IPS-NIHi11 (cell line): ENCODE measurements at places on chromosomes 4 and X.

GRCh38 chr4:183053681-183054080, 45.4 kb upstream of the WWC2 start:
- DNase-seq, result no peak

GRCh38 chrX:21831496-21831895, 7.9 kb upstream of the MBTPS2 start:
- no peak for DNase-seq

DNA sequence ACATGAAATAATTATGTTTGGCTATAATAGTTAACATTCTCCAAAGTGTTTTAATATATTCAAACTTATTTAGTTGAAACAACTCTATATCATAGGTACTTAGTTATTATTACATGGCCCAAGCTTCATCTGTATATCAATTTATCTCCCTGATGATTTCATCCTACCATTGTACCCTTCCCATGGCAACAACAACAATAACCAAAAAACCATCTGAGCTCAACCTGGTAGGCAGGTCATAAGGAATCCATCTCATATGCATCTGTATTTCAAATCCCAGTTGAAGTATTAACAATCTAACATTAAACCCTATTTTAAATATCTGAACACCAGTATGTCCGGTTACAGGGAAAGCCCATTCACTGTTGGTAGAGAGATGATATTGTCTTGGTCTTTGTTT, 33.1 kb upstream of the SLC7A11 start:
- no peak for DNase-seq

- no peak for DNase-seq
Observed at GRCh38 chrX:56233100-56233499, 944 bp downstream of the KLF8 start.

GRCh38 chr4:53640576-53641453, 49.5 kb upstream of the LNX1 start:
- no peak for DNase-seq

- DNase-seq, result no peak
Observed at GRCh38 chr4:17662694-17663093, 48.3 kb downstream of the MED28 start.

- DNase-seq, result peak; percentile 13
Observed at GRCh38 chr4:101155368-101155767, 192.0 kb downstream of the PPP3CA start.

DNA sequence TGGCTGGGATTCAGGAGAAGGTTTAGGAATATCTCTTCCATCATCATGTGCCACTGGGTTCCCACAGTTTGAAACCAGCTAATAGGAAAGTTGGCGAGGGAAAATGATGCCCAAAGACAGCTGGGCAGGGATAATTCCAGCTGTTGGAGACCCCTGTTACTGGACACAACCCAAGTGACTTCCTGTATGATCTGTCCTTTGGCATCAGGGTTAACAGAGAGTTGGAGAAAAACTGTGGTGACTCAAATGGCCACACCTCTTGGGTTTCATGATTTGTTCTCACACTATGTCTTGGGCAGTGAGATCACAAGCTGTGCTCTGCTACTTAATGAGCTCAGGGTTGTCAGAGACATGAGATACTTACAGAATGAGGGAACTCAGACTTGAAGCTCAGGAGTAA, 3.8 kb downstream of the FGF16 start:
- no peak for DNase-seq

GRCh38 chr4:177480795-177481194, 38.6 kb upstream of the AGA start:
- no peak for DNase-seq

GRCh38 chrX:13265111-13265510, 54.7 kb downstream of the ATXN3L start:
- DNase-seq, result peak; percentile 7
